ENCODE measurements at places on chromosomes 4 and X. TPM values are rescaled to one million over a fixed set of nuclear protein-coding genes. Genes with fewer than 3 reads are reported as not detected.

DNA sequence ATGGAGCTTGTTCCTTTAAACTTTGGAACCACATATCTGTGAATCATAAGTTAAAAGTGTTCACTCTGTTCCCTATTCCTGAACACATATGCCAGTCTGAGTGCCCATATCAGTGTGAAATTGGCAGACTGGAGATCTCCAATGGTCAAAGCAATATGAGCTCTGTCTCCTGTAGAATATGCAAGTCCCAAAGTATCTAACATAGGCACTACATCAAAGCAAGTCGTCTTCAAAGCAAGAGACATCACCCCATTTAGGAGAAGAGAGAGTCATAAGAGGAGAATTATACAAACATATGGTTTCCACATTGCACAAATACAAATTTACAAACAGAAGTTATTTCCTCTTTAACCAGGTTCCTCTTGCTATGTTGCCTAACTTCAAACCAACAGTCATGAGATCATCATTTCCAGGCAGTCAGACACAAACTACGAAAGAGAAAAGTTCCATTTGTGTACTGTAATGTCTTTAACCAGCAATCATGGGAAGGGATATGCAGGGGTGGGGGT lies 9.9 kb upstream of the GK start:
- DNase-seq: no peak

The PFKFB1 gene
- total RNA-seq: 0.74 TPM

- peak; percentile 25 for DNase-seq
Observed at GRCh38 chr4:866761-867390, 40.9 kb upstream of the CPLX1 start.

The GPRIN3 gene
- 0.02 TPM for total RNA-seq

DNA sequence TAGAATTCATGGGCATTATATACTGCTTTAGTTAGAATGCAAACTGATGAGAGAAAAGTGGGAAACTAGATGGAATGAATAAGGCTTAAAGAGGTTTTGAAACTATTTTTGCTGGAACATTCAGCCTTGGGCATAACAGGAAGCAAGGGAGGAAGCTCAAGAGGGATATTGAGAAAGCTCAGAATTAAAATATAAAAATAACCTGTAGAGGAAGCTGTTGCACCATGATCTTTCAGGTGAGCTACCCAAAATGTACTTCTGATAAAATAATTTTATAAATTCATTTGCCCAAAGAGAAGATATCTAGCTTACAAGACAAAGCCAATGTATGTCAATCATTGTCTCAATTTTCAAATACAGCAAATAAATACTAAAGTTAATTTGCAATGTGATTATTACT lies 11.3 kb downstream of the GC start:
- DNase-seq: no peak

The BEX5 gene
- not detected for total RNA-seq

DNA sequence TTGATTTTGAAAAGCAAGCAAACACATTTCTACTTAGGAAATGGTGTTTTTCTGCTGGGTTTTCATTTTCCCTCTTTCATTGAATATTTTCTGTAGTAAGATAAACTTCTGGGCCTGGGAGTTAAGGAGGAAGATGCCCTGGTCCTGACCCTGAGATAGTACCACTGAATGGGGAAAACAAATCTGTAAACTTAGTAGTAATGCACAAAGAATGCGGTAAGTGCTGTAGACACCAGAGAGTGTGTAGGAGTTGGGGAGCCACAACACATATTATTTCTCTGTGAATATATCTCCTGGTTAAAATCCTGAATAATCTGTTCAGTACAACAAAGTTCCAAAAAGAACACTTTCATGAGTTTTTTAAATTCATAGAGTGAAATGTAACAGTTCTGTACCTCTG lies 178.3 kb downstream of the MAPK10 start:
- no peak for DNase-seq

The ARHGAP6 gene
- total RNA-seq: not detected

Measured in PC-9 (cell line).